NCI-H146 (cell line): ENCODE measurements at places on chromosomes 13 and 19.

DNA sequence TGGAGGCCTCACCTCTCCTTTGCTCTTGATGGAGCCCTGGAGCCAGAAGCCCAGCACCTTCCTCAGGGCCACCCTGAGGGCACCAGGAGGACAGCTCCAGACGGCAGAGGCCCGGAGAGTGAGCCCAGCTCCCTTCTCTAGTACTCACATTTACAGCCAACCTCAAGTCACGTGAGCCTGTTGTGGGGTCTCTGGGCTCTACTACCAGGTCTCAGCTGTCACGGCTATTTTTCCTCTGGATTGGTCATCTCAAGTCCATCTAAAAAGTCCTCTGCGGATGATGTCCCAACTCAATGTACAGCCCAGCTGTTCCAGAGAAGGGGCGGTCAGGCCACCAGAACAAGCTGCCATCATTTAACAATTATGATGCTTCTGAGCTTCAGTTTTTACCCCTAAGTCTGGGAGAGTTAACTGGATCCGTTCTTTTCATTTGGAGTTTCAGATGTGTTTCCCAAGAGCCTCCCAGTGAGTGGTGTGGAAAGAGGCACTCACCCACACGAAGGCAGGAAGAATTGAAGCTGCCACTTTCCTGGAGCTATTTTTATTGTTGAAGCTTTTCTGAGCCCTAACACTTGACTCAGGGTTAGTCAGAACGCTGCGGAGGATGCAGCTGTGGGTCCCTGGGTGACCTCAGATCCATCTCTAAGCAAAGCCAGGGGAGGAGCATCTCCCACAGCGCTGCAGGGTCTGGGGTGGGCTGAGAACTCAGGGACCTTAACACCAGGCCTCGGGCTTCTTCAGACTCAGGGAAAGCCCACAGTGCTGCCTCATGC is 143.5 kb upstream of the UBL3 start:
- DNase-seq = no peak

DNA sequence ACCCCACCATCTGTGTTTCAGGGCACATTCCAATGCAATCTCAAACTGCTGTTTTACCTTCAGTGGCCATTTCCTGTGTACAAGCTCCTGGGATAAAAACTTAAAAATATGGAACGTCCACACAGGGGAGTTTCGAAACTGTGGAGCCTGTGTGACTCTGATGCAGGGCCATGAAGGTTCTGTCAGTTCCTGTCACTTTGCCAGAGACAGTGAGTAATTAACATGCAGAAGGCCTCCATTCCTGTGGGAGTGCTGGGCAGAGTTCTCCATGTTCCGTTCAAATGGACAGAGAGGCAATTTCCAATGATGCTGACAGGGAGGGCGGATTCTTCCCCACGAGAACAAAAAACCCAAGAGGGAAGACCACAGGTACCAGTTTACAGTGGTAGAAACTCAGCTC is 24.4 kb downstream of the WDR88 start:
- DNase-seq = no peak

DNA sequence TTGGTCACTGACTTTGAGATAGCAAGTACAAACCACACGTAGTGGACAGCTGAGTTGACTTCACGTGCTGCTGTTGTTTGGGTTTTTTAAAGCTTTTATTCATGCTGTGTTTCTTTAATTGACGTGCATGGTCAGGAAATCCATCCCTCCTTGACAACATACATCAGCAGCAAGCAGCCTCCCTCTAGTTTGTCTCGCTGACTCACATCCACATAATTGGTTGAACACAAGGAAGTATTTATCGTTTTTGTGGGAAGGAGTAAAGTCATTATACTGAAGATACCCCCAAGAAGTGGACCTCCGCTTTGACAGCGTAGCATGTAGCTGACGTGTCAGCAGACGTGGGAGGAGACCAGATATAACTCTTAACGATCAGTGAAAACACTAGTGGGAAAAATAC is 355.8 kb downstream of the MYO16 start:
- DNase-seq = no peak

- no peak for DNase-seq
These were observed 1471.8 kb downstream of the EFNB2 start for GRCh38 chr13:105063676-105064075.

- no peak for DNase-seq
These were observed 14.0 kb downstream of the ELL start for GRCh38 chr19:18507727-18508440.

DNA sequence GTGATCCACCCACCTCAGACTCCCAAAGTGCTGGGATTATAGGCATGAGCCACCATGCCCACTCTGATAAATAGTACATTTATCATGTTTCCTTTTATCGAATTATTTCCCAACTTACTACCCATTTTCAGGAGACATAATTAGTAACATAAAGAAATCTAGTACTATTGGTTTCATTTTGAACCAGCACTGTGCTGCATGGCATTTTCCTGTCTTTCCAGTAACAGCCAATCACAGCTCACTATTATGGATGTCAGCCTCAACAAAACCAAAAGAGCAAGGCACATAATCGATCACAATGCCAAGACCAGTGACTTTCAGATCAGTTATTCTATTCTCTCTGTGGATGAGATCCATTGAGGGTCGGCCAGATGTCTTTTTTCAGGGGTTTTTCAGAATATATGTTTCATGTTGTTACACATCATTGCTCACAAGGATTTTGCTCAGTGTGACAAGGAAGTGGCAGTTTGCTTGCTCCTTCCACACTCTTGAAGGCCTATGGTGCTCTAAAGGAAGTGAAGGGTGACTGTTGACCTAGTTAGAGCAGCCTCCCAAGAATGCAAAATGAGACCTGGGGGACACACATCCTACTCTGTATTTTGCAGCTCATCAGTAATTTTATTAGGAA is 233.4 kb downstream of the KCNRG start:
- DNase-seq = no peak

DNA sequence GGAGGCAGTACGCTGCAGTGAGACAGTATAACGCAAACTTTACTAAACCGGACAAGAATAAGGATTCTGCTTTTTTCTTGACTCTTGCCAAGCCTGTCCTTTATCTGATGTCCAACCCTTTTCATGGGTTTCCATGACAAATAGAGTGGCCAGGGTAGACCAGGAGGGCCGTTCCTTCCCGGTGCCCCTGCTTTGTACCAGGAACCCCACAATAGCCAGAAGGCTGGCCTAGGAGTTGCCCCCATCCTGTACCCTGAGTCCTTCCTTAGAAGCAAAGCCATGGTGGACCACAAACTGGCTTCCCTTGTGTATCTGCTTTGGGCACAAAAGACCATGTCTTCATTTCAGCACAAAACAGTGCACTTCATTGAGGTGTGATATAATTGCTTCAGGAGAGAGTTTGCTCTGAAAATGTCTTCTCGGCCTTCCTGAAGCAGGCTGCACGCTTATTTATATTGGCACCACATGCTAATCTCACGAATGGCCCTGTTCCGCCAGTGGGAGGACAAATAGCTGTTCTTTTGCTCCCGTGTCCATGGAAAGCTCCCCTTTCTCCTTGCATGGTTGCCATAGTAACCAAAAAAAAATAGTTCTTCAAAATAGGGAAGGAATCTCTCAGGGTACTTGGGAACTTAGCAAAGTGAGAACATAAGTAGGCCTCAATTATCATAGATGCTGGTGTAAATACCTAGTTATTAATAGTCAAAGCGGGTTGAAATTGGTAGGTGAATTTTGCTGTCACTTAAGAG is 222.1 kb downstream of the ZIC5 start:
- no peak for DNase-seq

- peak; percentile 89 for DNase-seq
These were observed 102.6 kb upstream of the RNF113B start for GRCh38 chr13:98279473-98280175.

GRCh38 chr19:35797663-35798062 is 15.0 kb downstream of the PRODH2 start:
- no peak for DNase-seq

DNA sequence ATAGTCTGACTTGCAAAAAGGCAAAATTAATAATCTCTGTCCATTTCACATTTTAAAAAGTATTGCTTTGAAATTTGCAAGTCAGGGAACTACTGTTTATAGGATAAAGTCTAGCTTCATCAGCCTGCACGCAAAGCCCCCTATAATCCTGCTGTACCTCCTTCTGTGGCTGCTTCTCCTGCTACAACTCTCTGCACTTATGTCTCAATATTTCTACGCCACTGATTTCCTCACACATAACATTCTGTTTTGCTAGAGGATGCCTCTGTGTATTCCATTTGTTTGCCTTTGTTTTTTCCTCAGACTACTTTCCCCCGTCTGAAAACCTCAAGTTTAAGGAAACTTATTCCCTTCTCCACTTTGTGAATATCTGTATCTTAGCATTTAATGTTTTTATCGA is 389.9 kb downstream of the RFC3 start:
- DNase-seq = no peak

GRCh38 chr13:57629821-57630235 is 1.7 kb upstream of the PCDH17 start:
- peak; percentile 97 for DNase-seq

GRCh38 chr13:53241891-53242348 is 213.3 kb downstream of the OLFM4 start:
- peak; percentile 87 for DNase-seq

GRCh38 chr13:88294368-88294767 is 623.2 kb downstream of the SLITRK5 start:
- DNase-seq = no peak

- DNase-seq = no peak
These were observed 169.8 kb downstream of the ATP8A2 start for GRCh38 chr13:25541434-25542123.

GRCh38 chr19:35063940-35064818 is 22.7 kb downstream of the HPN start:
- DNase-seq = no peak

- DNase-seq = no peak
These were observed 91.2 kb downstream of the ELF1 start for GRCh38 chr13:40927929-40928328.

DNA sequence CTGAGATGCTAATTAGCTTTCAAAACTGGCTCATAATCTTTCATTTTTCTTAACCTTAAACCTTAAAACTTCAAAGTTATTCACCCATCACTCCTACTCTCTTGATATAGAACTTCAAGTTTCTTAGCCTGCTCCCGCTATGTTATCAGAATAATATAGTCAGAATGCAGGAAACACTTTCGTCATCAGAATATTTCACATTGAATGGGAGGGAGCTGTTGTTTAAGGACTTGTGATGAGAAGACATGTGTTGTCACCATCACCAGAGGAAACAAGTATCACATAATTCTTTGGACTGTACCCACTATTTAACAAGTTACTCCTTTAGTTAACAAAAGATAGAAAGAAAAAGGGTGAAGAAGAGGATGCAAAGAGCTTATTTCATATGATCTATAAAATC is 65.0 kb upstream of the FNDC3A start:
- no peak for DNase-seq

DNA sequence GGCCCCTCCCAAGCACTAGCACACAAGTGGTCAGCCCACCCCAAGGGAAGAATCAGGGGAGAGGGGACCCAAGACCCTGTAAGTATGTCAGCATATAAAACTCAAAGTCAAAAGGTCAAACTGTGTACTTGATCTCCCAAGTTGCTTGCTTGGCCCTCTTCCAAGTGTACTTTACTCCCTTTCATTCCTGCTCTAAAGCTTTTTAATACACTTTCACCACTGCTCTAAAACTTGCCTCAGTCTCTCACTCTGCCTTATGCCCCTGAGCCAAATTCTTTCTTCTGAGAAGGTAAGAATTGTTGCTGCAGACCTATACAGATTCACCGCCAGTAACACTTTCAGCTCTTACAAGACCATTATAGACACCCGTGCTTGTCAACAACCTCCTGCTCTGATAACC is 15.1 kb upstream of the RNASEH2B start:
- DNase-seq = no peak

- no peak for DNase-seq
These were observed 607.6 kb downstream of the FGF9 start for GRCh38 chr13:22278336-22278929.

GRCh38 chr13:42762251-42762650 is 19.1 kb upstream of the FAM216B start:
- no peak for DNase-seq
